Amniotic epithelial cell (primary cell): ENCODE measurements at places on chromosomes 13 and 19.

- no peak for DNase-seq
Measured at GRCh38 chr13:112362021-112362420, 14.1 kb upstream of the SPACA7 start.

DNA sequence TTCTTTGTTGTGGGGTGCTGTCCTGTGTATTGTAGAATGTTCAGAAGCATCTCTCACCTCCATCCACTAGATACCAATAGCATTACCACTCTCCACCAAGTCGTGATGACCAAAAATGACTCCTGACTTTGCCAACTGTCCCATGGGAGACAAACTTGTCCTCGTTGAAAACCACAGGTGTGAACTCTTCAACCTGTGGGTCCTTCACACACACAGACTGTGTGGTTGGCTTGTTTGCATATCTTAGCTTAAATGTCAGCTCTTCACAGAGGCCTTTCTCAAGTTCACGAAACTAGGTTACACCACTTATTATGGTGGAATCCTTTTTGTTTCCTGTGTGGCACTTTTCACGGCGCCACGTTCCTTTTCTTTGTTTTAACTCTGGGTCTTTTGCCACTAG, 6.8 kb downstream of the GPC5 start:
- no peak for DNase-seq

DNA sequence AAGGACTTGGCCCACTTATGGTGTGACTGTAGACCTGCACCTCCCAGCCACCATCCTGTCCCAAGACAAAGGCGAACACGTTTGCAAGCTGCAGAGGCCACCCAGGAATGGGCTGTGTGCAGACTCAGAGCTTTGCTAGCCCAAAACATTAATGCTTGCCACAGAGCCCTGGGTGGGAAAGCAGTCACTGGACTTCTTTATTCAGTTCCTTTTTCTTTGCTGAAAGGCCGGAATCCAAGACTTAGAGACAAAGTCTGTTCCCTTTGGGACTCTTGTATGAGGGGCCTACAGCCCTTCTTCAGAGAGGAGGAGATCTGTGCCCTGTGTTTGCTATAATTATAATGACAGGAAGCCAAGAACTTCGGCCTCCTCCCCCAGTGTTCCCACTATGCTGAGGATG, 167.8 kb downstream of the DLEU7 start:
- DNase-seq: no peak

GRCh38 chr13:98447881-98448641, 128.8 kb downstream of the STK24 start:
- peak; percentile 36 for DNase-seq

DNA sequence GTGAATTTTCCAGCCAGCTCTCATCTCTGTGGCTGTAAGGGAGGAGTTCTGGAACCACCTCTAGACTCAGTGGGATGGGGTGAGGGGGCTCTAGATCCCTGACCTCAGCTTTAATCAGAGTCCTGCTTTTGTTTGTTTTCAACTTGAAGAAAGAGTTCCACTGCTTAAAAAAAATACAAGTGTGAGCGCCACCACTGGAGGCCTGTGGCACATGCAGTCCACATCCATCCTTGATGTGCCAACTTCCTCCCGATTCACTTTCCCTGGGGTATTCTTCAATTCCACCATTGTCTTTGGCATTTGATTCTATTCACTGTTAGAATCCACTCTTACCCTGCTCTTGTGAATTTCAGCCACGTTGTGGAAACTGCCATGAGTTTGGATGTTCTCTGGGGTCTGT, 62.4 kb upstream of the GJB6 start:
- DNase-seq: no peak

GRCh38 chr19:55322204-55322885, 2.8 kb downstream of the TMEM150B start:
- DNase-seq: no peak

DNA sequence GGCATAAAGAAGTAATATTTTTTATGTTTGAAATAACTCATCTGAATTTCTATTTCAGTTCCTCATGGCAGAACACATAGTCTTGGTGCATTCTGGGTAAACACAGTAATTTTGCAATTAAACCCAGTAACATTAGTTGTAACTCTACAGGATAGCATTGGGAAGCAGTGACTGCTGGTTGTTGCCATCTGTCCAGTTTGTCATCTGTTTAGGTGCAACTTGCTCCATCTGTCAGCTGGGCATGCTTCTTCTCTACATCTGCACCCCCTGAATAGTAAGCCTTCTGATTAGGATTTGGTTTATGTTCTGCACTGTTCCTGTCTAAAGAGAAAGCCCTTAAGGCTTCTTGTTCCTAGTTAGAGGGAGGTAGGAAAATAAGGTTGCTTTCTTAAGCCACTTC, 63.5 kb upstream of the CSNK1A1L start:
- DNase-seq: no peak

- DNase-seq: no peak
Measured at GRCh38 chr19:54465426-54466109, 2.0 kb upstream of the LENG9 start.

DNA sequence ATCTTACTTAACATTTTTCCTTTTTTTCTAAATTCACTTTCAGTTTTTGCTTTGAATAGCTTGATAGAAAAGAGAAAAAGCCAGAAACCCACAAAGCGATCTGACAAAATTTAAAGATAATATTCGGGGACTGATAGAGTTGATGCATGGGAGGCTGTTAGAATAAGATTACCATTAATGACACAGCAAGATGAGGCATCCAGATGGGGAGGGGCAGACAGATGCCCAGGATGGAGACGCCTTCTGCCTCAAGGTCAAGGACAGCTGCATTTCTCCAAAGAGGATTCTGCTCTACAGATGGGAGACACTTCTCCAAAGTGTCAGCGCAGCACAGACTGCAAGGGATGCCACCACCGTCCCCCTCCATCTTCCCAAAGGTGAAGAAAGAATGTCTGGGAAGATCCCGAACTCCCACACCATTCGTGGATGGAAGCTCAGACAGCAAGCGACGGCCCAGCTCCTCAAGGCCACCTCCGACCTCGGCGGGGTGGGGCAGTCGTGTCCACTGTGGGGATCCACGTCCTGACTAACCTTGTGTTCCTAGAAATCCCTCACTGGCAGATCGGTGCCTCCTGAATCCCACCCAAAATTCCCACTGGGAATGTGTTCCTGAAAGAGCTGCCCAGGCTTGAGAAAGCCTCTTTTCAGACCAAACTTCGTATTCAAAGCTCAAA, 32.9 kb downstream of the NAXD start:
- DNase-seq: no peak

DNA sequence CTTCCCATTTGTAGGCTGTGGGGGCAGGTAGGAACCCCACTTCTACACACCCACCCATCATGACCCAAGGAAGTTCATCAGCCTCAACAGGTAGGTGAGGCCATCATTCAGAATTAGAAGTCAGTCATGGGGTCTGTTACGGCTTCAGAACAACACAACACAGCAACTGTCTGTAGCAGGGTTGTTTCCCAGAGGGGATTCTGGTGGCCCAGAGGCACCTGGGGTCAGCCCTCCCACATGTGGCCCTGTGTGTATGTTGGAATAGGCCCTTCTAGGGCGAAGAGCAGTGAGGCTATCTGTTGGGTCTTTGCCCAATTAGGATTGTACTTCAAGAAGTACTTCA, 3.4 kb downstream of the IGFLR1 start:
- no peak for DNase-seq

DNA sequence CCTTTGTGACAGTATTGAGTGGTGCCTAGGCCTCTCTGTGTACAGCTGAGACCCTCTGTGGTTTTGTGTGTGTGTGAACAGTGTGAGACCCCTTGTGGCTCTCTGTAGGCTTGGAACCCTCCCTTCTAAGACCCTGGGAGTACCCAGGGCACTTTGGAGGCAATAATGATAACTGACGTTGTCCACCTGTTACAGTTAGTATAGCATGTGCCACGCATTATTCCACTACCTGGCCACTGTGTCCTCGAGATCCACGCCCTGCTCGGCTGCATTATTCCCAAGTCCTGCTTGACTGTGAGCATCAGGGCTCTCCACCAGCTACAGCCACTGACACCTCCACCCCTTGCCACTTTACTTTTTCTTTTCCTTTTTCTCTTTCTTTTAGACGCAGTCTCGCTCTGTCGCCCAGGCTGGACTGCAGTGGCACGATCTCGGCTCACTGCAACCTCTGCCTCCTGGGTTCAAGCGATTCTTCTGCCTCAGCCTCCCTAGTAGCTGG, 2.0 kb downstream of the GRAMD1A start:
- no peak for DNase-seq

GRCh38 chr13:50730496-50731351, 112.8 kb downstream of the DLEU7 start:
- DNase-seq: no peak

- no peak for DNase-seq
Measured at GRCh38 chr13:45827318-45827717, 24.2 kb downstream of the SIAH3 start.

DNA sequence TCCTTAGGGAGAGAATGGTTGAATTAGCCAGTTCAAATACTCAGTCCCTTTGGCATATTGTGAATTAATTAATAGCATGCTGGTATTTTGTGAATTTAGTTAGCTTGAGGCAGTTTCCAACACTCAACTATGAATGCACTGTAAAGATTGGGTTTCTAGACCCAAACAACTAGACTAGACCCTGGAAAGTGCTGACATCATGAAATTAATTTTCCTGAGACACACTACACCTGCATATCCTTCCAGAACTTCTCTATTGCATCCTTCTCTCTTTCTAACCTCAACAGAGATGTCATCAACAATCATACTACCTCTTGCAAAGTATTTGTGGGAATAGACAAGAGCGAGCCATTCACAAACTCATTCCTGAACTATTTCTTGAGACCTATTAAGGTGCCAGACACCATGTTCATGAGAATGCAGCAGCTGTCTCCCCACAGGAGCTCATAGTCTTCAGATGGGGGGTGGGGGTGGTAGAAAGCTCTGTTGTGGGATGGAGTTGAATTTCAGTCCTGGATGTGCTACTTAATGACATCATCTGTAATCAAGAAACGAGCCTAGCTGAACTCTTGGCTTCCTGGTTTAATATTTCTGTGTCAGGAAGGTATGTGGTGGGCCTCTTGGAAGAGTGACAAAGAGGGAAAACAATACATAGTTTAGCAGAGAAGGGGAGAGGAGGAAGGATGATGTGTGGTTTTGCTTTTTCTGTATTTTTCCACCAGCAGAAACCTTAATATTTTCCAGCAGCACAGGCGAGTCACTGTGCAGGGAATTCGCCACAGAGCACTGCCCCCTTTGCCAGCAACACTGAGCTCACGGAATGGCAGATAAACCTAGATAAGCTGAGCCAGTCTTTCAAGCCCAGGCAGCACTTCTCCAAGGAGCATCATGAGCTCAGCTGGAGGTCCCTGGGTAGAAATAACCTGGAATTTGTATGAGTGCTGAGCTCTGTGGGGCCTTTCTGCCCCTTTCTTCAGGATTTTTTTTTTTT, 53.1 kb upstream of the CYSLTR2 start:
- peak; percentile 99 for DNase-seq
